ENCODE measurements at places on chromosomes 11 and 22.

DNA sequence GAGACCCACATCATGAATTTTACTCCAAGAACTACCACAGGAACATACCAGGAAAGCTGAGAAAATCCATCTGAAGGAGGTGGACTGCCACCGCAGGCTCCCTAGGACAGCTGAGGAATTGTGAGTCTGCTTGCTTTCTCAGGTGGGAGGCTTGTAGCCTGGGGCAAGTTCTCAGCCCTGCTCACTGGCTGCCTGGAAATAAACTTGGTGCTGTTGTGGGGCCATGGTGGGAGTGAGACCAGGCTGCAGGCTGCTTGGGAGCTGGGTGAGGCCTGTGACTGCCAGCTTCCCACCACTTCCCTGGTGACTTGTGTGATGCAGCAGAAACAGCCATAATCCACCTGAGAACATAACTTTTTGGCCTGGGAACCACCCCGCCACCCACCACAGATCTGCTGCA lies 132.7 kb upstream of the RAG2 start:
- no peak for DNase-seq

- no peak for DNase-seq
Measured at GRCh38 chr11:66228521-66228920, 39.9 kb upstream of the RAB1B start.

GRCh38 chr11:95121698-95122097 lies 32.1 kb downstream of the ENDOD1 start:
- DNase-seq: no peak

- no peak for DNase-seq
Measured at GRCh38 chr22:17853073-17853472, 78.8 kb upstream of the BID start.

DNA sequence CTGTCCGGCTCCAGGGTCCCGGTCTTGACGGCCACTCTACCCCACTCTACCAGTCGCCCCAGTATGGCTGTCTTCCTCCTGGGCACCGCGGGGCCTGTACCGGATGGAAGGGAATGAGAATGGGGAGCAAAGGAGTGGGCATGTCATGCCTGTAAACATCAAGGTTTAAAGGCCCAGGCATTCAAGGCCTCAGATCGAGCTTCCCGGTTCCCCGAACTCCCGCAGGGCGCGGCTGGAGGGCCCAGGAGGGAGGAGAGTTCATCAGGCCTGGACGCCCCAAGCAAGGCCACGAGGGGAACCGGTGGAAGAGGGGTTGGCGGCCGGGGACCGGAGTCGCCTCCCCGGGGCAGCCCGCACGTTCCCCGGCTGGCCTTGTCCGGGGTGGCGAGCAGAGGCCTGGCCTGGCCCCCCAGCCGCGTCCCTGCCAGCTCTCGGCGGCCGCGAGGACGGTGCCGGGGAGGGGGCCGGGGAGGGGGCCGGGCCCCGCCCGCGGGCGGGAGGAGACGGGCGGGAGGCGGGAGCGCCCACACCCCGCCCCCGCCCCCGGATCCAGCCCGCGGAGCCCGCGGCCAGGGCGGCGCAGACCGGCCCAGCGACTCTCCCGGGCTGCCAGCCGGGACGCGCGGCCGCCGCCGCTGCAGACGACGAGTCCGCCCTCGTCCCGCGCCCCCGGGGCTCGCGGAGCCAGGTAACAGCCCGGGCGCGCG lies at the start of gene CDC42EP1:
Gene CDC42EP1, plus strand, starts transcription at position 580 of the 707 bp plus-strand sequence. CDS start 5,870 bp downstream, outside the sequence.
- no peak for DNase-seq

DNA sequence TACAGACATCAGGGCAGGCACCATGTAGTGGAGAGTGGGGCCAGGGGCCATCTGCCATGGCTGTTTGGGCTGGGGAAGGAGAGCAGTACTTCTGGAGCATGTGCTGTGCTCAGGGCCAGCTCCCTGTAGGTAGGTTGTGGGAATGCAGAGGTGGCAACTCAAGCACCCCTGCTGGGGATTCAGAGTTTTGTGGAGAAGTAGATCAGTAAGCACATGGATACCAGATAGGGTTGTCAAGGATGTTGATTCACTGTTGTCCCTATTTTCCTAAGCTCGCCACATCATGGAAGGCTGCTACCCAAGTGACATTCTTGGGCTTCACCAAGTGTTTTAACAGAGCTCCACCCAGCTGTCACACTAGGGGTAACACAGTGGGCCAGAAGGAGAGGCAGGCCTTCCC lies 67.2 kb downstream of the BMAL1 start:
- DNase-seq: no peak

- DNase-seq: no peak
Measured at GRCh38 chr11:46393231-46393616, 1.6 kb upstream of the CHRM4 start.

- no peak for DNase-seq
Measured at GRCh38 chr11:118448294-118448693, 12.0 kb downstream of the KMT2A start.

GRCh38 chr11:58781345-58781744 lies 49.6 kb upstream of the GLYAT start:
- no peak for DNase-seq

DNA sequence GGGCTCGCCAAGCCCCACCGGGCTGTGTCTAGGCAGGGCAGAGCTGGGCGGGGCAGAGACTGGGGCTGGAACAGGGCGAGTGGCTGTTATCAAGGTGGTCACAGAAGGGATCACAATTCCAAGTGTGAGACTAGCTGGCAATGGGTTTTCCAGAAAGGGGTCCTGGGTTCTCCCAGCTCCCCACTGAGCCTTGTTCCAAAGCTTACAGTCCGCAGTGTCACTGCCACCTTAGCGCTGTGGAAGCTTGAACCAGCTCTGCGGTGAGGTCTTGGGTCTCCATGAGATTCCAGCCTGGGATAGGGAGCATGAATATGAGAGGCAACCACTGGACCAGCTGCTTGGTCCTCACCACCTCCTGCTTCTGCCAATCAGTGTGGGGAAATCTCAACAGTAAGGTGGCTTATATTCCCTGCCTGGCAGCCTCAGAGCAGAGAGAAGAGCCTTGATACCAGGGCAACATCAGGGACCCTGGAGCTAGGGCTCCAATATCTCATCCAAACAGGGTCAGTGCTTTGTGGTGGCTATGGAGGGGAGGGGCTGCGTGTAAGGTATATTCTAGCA lies 831 bp downstream of the CD44 start:
- DNase-seq: no peak

DNA sequence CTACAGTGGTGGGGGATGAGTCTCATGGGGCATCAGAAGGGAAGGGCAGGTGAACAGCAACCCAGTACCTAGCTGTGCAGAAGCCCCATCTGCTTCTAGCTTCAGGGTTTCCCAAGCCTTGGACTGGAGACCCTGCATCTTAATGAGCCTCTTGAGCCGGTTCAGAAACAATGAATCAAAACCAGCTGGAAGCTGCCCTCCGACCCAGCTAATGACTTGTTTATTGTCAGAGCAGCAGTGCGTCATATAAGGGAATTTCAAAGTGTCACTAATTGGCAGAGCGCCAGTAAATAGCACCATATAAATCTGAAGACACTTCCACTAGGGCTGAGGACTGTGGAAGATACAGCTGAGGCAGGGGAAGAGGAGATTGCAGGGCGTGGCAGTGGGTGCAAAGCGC lies 57.5 kb downstream of the RPUSD4 start:
- DNase-seq: no peak

- DNase-seq: no peak
Measured at GRCh38 chr11:122900587-122901202, 18.1 kb downstream of the JHY start.

- DNase-seq: no peak
Measured at GRCh38 chr22:47126344-47126811, 363.9 kb downstream of the TBC1D22A start.

DNA sequence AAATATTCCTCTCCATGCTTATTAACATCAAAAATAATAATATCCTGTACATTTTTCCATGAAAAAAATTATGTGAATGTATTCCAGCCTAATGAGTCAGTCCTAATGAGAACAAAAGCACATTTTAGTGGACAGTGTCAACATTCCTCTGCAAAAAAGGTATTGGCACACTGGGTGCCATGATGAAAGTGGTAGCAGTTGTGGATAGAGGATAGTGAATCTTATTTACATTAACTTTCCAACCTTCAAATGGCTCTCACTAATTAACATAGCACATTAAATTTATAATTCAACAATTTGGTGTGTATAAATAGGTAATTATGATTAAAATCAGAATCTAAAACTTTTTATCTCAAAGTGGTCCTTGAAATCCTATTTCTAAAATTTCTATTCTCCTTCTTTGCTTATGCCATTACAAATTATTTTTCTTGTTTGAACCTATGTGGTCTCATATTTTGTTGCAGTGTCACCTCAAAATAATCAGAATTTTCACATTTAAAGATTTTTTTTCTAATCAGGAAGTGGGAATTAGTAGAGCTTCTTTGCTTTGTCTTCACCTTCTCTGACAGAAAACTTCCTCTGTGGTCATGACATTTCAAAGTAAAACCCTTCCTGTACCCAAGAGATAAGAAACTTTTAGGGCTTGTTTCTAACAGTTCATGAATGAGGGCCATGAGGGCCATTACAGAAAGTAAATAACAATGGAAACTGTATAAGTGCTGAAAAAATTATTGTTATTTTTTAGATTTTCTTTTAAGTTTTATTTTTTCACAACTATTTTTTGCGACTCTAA lies 18.7 kb downstream of the SOX6 start:
- no peak for DNase-seq

GRCh38 chr11:131764126-131764525 lies 393.7 kb downstream of the NTM start:
- DNase-seq: no peak

GRCh38 chr22:44599500-44600140 lies 101.6 kb upstream of the RTL6 start:
- DNase-seq: no peak

DNA sequence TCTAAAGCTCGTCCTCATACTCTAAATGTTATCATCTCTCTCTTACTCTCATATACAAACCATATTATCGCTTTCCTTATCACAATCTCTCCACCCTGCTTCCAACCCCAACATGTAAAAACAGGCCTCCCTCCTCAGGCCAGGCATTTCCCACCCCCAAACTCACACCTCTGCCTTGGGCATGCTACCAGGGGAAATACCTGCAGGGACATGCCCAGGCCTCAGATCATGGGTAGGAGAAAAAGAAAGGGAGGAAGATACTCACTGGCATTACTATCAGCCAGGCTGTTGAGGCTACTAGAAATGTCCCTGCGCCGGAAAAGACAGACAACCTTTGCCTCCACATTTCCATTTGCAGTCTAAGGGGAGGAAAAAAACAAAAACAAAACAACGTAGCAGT lies 1.8 kb downstream of the MTA2 start:
- no peak for DNase-seq

DNA sequence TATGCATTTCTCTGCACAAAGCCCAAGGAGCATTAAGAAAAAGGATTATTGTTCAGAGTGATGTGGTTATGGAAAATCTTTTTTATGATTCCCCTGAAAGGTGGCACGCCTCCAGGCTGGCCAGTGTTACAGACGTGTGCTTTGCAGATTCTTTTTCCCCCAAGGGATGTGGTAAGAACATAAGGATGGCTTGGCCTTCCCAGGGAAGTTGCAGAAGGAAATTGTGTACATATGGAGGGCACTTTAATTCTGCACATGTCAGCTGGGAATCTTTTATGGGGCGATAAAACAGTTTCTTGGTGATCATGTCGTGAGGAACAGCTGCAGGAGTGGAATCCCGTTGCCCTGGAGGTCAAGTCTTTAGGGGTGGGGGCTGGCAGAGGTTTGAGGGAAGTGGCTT lies 9.7 kb downstream of the SMARCB1 start:
- DNase-seq: no peak

DNA sequence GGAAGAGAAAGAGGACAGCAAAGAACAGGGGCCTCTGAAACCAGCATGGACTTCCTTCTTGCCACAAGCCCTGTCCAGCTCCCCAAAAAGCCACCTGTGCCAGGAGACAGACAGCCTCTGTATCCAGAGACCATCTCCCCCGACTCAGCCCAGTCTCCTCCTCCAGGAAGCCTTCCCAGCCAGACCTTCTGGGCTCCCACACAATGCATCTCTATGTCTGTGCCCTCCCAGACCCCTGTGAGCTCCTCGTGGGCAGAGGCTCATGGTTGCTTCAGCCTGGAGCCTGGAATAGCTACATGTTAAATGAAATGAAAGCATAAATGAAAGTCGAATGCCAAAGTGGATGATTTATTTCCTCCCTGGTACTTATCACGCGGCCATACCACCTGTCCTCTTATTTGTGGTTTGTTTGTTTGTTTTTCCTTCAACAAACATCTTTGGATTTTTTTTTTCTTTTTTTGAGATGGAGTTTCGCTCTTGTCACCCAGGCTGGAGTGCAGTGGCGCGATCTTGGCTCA lies 7.3 kb upstream of the ARAP1 start:
- no peak for DNase-seq

DNA sequence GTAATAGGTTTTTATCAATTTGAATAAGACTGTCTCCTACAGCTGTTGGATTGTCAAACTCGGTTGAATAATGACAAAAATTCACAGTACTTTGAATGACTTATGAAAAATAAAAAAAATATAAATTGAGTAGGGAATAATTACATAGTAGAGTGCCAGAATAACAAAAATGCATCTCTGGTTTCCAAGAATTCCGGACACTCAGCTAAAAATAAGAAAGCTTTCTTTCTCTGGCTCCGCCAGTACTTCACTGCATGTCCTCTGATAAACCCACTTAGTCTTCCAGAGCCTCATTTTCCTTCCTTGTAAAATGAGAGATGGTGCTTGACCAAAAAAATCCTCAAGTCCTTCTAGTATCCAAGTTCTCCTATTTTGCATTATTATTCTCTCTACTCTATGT lies 374.6 kb upstream of the LUZP2 start:
- DNase-seq: no peak

DNA sequence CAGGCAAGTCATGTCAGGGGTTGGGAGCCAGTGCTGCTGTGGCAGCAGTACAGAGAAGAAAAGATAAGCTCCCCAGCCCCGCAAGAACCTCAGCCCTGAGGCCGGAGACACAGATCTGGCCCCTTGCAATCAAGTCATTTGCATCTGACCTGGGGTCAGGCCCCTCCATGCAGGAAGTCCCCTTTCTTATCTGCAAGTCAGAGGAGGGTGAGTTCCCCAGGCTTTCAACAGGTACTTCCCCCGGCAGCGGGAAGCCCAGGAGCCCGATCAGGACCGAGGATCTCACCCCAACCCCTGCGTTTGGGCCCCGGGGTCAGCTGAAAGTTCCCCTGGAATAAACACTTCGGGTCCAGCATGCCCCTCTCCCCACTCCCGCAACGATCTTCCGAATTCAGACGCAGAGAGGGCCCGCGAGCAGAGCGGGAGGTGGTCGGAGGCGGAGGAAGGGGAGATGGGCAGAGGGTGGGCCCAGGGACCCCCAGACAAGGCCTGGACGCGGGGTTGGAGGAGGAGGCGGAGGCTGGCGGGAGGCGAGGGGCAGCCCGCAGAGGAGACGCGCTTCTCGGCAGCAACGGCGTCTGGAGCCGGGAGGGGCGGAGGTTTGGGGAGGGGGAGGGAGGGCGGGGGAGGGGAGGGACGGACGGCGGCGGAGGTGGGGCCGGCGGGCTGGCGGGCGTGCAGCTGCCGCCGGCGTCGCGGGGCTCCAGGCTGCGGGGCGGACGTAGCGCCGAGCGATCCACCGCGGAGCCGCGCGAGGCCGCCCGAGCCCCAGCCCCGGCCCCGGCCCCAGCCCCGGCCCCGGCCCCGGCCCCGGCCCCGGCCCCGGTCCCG lies at the start of gene TSPAN18:
Gene TSPAN18, plus strand, starts transcription at position 680 of the 831 bp plus-strand sequence. CDS start 179,455 bp downstream, outside the sequence.
- no peak for DNase-seq

Data from stimulated activated CD8-positive, alpha-beta memory T cell treated with anti-CD3 and anti-CD28 coated beads, Interleukin-7, amount 100 ng/mL, for 24 hours (primary cell).